COLO829 (cell line): ENCODE measurements at places on chromosomes 4 and X.

- DNase-seq = no peak
Observed at GRCh38 chr4:15569746-15570145, 85.4 kb downstream of the FBXL5 start.

- no peak for DNase-seq
Observed at GRCh38 chrX:148611993-148612392, 111.6 kb downstream of the AFF2 start.

DNA sequence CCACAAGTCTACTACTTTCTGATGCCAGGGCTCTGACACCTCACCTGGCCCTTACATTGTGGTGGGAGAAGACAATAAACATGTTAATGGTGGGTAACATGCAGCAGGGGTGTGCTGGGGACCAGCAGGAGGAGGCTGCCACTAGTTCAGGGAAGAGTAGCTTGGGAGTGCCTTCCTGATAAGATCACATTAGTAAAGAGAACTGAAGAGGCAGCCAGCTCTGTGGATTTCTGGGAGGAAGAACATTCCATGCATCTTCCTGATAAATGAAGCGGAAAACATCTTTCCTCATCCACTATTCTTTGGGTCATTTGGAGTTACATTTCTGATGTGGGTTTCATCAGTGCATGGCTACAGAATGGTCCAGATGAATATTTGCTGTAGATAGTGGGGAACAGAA is 9.0 kb downstream of the RNF150 start:
- no peak for DNase-seq

GRCh38 chr4:71288875-71289274 is 49.9 kb upstream of the SLC4A4 start:
- DNase-seq = no peak

DNA sequence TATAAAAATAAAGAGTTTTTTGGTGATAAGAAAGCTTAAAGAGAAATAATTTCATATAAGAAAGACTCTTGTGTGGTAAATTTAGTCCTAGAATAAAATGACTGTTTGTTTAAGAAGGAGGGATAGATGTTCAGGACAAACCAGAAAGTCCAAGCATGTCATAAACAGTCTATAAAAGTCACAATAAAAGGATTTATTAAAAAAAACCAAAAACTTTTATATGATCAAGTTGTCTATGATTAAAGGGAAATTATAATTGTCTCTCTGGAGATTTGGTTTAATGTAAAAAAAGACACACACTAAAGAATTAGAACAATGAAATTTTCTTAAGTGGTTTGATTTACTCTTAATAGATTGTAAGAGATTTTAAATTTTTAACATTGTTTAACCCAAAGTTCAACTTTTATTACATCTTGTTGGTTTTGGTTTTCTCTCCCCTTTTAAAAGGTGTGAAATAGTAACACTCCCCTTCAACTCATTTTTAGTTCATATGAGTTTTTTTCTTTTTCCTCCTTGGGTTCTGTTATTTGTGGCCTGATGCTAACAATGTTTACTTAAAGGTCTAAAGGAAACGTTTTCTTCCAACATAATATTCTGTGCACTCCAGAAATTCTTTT is 89.7 kb downstream of the PDHA2 start:
- no peak for DNase-seq

DNA sequence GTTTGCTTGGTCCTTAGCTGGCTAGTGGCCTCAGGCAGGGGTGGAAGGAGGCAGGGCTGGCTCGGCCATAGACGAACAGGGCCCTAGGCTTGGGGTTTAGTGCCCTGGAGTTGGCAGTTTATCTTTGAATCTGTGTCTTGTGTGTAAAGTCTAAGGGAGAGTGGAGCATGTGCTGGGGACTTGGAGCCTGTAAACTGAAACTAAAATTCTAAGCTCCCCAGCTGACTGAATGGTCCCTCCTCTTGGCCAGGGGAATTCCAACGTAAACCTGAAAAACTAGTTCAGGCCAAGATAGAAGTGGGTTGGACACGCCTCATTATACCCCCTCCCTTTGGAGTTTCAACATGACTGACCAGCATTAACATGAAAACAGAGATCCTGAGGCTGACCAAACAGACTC is 46.1 kb upstream of the GPR78 start:
- DNase-seq = no peak

- no peak for DNase-seq
Observed at GRCh38 chr4:32290102-32290501, 1569.9 kb downstream of the PCDH7 start.

GRCh38 chr4:17285747-17286146 is 226.1 kb downstream of the QDPR start:
- DNase-seq = no peak

- DNase-seq = no peak
Observed at GRCh38 chr4:7596918-7597606, 162.3 kb upstream of the PSAPL1 start.

DNA sequence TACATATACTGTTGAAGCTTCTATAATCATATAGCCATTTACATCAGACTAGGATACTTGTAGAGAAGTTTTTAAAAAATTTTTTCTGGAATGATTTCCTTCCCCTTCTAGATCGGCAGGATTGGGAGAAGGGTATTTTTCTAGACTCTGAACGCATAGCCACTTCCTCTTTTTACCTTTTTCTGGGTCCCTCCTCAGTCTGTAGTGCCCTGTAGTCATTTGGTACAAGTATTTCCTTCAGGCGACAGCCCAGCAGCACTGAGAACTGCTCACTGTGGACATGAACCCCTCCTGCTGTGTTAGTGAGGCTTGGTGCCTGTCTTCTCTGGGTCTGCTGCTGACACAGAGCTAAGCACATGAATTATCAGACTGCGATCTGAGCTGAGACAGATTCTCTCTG is 255.4 kb downstream of the ARHGAP10 start:
- DNase-seq = no peak

- no peak for DNase-seq
Observed at GRCh38 chr4:125231661-125232060, 83.1 kb upstream of the FAT4 start.

DNA sequence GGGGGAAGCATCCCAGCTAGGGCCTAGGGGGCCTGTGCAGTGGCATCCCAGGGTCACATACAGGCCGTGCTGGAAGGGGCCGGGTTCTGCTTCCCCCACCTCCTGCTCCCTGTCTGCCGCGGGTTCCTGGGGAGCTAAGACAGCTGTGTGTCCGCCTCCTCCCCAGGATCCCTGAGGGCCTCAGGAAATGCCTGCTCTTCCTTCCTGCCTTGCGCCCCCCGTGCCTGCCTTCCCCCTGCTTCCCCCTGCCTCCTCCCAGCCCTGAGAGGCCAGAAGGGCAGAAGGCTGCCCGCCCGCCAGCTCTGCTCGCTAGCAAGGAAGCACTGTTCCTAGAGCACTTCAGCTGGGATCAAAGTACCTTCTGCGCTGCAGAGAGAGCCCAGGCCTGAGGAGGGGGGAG is 2.9 kb upstream of the BGN start:
- no peak for DNase-seq

GRCh38 chr4:26124753-26125321 is 196.0 kb upstream of the RBPJ start:
- no peak for DNase-seq

GRCh38 chrX:3244203-3244743 is 102.2 kb downstream of the MXRA5 start:
- DNase-seq = no peak

DNA sequence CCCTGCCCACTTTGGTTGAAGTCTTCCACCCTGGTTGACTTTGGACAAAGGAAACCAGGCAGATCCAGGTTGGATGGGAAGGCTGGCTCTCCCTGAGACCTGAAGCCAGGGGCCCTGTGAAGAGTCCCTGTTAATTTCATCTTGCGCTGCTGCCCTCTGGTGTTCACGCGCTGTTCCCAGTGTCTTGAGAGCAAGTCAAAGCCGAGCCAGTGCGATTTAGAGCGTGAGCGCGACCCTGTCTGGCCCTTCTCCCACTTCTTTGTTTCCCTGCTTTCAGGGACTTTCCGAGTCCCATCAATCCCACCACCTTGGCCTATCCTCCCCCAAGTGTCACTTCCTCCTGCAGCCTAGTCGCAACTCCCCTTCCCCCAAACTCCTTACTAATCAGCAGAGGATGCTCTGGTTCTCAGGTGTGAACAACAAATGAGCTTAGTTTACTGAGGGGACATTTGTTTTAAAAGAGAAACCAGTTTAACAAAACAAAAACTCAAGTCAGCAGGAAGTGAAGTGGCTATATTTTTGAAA is 25.8 kb upstream of the CHRNA9 start:
- peak; percentile 42 for DNase-seq

DNA sequence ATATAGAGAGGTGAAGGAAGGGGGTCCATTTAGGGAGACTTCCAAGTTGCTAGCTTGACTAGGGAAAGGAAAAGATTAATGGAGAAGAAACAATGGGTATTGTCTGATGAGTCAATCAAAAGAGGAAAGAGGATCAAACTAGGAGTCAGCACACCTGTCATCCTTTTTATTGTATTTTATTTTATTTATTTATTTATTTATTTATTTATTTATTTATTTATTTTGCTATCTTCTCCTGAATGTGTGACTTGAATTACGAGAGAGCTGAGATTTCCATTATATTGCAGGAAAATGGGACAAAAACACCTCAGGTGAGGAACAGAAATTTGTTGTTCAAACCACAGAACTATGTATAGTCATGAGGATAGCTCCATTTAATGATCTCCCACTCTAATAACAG is 58.9 kb downstream of the NUDT11 start:
- DNase-seq = no peak

DNA sequence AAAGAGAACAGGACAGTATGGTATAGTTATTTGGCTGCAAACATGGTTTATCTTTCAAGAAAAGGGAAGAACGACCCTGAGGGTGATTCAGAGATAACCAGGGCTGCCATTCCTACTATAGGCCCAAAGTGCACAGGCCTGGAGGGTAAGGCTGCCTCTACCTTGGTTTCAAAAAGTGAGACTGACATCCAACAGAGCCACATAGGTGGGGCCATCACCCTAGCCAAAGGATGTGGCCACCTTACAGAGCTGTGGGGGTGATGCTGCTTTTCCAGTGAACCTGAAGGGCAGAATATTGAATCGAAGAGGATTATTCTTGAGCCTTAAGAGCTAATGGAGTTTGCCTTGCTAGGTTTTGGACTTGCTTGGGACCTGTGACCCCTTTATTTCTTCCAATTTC is 15.7 kb downstream of the SH2D1A start:
- DNase-seq = no peak

- no peak for DNase-seq
Observed at GRCh38 chrX:107632346-107632745, 4.0 kb downstream of the PRPS1 start.

GRCh38 chr4:95093936-95094929 is 336.5 kb downstream of the BMPR1B start:
- DNase-seq = no peak

- DNase-seq = peak; percentile 77
Observed at GRCh38 chr4:72112514-72113156, 80.8 kb downstream of the NPFFR2 start.

- DNase-seq = no peak
Observed at GRCh38 chrX:143580266-143580665, 55.6 kb downstream of the SLITRK4 start.
